ENCODE measurements at places on chromosomes 2 and 18.

- no peak for DNase-seq
These were observed 1.6 kb downstream of the BAZ2B start for GRCh38 chr2:159614534-159615366.

DNA sequence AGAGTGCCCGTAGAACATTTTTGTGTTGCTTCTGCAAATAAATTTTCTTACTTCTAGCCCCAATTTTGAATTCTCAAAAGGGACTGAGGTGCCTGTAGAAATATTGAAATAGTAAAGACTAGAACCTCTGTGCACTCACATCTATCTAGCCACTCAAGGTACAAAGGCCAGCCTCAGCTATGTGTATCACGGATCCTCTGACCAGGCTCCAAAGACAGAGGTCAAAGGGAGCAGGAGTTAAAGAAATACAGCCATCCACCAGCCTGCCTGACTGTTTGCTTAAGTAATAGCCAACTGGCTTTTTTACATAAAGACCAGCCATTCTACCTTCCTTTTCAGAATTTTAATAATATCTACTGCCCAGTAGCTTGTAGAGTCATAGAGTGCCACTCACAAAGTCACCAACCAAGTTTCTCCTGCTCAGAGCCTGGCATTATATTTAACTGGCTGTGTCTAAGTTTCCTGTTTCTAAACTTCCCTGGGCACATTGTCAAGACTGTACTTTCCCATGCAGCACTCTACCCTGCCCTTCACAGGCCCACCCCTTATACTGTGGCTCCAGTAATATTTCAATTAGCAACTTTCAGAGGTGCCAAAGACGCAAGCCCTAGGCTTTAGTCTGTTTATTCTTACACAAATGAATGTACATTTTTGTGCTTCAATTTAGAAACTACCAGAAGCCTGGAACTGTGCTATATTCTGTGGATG, 338.3 kb upstream of the NT5C1B start:
- no peak for DNase-seq

- DNase-seq, result no peak
These were observed 308.3 kb downstream of the DLGAP1 start for GRCh38 chr18:4146797-4147196.

DNA sequence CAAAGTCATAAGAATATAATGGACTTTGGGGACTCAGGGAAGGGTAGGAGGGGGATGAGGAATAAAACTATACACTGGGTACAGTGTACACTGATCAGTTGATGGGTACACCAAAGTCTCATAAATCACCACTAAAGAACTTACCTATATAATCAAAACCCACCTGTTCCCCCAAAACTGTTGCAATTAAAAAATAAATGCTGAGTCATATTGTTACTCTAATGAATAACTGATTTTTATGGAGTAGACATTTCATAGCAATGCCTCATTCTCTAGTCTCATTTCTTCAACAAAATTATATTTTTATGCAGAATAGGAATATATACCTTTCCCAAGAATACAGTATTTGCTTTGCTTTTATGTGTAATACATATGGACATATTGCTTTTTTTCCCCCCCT, 181.2 kb downstream of the ST6GAL2 start:
- no peak for DNase-seq

DNA sequence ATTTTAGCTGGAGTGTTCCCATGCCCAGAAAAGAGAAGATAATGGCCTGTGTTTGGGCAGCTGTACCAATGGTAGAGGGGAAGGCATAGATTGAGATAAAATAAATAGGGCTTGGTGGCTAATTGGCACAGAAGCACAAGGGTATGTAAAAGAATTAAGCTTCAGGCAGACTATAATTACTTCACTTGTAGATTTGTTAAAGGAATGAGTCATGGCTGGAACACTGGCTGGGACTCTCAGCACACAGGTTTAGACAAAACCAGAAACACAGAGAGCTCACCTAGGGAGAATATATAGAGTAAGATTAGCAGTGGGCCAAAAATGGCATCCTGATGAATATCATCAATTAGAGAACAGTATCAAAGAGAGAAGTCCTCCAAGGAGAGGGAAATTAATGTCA, 198.3 kb upstream of the FIGN start:
- DNase-seq, result no peak

- no peak for DNase-seq
These were observed 541.8 kb upstream of the CDH2 start for GRCh38 chr18:28718696-28719095.

GRCh38 chr2:64111426-64111825, 32.8 kb downstream of the PELI1 start:
- no peak for DNase-seq

- DNase-seq, result no peak
These were observed 35.2 kb downstream of the HS1BP3 start for GRCh38 chr2:20615466-20616241.

GRCh38 chr18:72444798-72445155, 99.4 kb downstream of the CBLN2 start:
- no peak for DNase-seq

- no peak for DNase-seq
These were observed 49.9 kb downstream of the KCNG3 start for GRCh38 chr2:42443718-42444399.

DNA sequence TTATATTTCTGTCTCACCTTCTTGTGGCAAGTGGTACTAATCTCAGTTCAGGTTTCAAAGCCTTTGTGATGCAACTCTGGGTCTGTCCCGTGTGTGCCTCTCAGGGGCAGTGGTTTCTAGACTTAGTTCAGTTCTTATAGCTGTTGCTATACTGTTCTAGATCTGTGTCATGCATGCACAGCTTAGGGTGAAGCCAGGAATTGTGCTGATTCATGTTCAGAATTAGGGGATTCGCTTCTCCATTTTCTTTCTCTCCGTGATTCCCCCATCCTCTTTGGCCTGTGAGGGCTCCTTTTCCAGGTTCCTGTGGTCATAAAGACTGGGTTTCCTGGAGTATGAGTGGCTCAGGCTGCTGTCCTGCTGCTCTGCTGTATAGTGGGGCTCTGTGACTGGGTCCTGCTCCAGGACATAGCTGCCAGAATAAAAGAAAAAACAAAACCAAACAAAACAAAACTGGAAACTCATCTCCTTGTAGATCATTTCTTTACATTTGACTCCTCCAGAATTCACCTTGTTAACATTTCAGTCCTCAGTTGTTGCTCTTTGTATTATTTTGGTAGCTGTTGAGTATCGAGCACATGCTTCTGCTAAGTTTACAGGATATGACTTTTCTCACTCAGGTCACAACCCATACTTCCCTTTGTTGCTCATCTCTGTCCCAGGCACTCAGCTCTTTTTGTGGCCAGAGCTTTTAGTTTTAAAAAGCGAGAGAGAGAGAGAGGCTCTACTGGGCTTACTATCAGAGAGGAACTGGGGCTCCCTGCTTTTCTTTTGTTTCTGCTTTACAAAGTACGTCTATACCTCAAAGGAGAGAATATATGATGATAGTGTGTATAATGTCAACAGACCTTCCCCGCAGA, 34.2 kb downstream of the CERS6 start:
- DNase-seq, result no peak

- no peak for DNase-seq
These were observed 3.2 kb upstream of the CYP26B1 start for GRCh38 chr2:72150861-72151356.

Measured in nucleus accumbens (tissue), 56 donors.